ENCODE measurements at places on chromosomes 13 and 19. TPM values are rescaled to one million over a fixed set of nuclear protein-coding genes. Genes with fewer than 3 reads are reported as not detected.

The TMEM143 gene
- 29.6 TPM for total RNA-seq

DNA sequence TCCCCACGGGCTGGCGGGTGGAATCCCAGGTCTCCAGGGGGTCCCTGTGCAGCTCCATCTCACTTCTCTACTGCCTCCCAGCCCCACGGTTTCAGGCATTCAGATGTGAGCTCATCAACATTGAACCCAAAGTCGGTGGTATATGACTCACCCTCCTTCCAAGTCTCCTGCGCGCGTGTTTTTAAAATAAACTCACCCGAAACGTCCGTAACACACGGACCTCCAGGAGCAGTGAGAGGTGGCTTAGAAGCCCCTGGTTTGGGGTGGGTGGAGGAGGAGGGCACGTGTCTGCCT lies 14.0 kb upstream of the CRTC1 start:
- no peak for DNase-seq

DNA sequence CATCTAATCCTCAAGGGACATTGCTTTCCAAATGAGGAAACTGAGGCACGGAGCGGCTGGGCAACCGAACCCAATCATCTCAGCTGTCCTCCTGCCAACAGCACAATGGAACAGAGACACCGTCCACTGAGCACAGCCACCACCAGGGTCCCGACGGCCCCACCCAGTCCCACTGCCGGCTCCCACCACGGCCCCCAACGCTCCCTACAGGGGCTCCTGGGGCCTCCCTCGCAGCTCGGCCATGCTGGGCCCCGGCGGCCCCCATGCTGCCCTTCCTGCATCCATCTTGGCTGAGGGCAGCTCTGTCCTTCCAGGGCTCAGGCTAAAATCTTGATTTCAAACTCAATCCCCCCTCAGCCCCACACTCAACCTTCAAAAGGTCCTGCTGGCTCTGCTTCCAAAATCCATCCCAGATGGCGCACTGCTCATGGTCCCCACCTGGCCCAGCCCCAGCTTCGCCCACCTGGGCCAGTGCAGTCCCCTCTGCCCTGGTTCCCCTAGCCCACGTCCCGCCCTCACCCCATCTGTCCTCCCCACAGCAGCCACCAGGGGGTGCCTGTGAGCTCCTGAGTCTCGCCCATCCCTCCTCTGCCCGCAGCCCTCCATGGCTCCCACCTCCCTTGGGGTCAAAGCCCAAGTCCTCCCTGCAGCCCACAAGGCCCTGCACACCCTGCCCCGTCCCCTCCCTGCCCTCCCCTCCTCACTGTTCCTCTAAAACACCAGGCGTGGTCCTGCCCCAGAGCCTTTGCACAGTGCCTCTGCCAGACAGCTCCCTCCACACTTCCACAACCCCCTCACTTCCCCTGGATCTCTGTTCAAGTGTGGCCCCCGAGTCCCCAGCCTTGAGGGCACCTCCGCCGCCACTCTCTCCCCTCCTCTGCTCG lies 7.9 kb downstream of the PIP5K1C start:
- DNase-seq: peak; percentile 66

DNA sequence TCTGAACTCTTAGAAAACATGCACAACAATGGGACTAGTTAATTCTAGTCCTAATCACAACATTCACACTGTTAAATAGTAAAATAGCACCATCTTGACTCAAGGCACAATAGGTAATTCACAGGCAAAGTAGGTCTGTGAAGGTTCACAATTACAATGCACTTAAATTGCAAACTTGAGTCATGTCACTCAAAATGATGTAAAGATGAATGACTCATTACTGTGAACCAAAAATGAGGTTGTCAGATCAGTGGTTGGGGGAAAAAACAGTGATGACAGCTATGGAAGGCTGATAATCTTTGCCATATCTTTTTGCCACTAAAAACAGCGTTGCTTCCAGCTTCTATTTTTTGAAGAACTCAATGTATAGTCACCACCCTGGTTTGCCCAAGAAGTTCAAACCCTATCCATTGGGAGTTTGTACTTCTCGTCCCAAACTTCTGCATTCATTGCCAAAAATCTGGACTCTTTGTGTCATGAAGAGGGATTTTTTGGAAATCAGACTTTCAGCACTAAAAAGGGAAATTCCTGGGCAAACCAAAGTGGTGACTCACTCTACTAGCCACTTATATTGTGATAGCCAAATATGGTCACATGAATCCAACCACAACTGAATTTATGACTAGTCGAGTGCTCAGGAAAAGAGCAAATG lies 200.9 kb upstream of the TMTC4 start:
- DNase-seq: no peak
